ENCODE measurements at places on chromosomes 2 and 18.

DNA sequence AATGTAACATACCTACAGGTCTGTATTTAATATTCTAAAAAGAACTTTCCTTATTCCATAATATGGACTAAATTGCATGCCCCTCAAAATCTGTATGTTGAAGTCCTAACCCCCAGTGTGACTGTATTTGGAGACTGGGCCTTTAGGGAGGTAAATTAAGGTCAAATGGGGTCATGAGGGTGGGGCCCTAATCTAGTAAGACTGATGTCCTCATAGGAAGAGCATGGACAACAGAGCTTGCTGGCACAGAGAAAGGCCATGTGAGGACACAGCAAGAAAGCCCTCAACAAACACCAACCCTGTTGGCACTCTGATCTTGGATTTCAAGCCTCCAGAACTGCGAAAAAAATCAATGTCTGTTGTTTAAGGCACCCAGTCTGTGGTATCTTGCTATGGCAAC is 18.6 kb downstream of the SF3B1 start:
- no peak for DNase-seq

DNA sequence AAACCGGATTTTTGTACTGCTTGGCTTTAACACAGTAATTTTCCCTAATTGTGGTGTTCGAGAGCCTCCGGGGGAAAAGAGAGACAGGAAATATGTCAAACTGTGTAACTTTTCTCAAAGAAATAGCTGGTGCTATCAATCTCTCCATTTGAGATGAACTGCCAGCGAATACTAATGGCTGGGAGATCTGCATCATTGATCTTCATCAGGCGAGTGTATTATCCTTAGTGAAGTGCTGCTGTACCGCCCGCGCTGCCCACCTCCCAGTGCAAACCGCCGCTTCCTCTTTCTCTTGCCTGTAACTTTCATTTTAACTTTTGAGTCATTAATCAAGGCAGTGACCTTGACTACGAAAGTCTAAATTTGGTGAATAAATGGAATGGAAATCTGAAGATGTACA is 246.1 kb upstream of the ST6GAL2 start:
- no peak for DNase-seq

DNA sequence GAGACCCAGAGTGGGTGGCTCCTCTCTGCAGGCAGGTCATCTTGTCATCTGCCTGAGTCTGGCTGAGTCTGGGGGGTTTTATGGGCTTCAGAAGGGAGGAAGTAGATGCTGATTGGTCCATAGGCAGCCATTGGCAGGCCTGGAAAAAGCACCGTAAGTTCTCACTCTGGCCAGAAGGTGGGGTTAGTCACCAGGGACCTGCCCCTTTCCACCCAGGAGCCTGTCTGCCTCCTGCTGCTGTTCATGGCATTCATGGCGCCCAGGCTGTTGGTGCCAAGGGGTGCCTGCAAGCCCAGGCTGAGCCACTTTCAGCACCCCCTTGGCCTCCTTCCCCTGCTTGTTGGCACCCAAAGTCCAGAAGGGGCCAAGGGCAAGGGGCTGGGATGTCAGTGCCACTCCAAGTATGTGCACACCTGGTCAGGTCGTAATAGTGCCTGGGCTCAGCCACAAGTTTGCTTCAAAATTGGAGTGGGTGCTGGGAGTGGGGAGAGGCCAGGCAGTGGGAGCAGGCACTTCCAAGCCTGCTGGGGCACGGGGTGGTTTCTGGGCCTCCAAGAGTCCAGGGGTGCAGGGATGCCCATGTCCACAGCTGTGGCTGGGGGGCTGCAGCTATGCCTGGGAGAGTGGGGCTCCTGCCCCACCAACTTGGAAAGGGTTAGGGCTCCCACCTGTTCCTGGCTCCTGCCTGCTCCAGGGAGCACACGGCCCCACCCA is 178.1 kb downstream of the FAM210A start:
- no peak for DNase-seq

GRCh38 chr2:31322371-31322770 is 88.4 kb downstream of the EHD3 start:
- DNase-seq: no peak

DNA sequence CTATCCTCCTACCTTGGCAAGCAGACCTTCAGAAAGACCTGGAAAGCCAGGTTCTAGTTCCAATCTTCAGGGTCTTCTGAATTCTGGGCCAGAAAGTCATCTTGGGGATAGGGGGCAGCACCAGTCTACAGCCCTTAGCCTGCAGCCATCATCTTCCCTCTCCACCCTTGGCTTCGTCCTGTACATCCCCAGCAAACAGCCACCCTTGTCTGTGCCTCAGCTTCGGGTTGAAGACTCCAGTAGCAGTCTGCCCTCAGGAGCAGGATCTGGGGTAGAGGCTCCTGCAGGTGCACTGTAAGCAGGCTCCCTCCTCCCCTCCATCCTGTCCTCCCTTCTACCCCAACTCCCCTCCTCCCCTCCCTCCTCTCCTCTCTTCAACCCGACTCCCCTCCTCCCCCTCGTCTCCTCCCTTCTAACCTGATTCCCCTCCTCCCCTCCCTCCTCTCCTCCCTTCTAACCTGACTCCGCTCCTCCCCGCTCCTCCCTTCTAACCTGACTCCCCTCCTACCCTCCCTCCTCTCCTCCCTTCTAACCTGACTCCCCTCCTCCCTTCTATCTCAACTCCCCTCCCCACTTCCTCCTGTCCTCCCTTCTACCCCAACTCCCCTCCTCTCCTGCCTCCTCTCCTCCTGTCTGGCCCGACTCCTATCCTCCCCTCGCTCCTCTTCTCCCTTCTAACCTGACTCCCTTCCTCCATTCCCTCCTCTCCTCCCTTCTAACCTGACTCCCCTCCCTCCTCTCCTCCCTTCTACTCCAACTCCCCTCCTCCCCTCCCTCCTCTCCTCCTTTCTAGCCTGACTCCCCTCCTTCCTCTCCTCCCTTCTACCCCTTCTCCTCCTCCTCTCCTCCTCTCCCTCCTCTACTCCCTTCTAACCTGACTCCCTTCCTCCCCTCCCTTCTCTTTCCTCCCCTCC is 90.1 kb upstream of the SMAD2 start:
- DNase-seq: no peak

GRCh38 chr2:241648453-241648852 is 11.0 kb downstream of the ATG4B start:
- DNase-seq: no peak

GRCh38 chr2:170214309-170214948 is 36.5 kb downstream of the MYO3B start:
- no peak for DNase-seq

GRCh38 chr2:181106789-181107627 is 126.6 kb downstream of the UBE2E3 start:
- no peak for DNase-seq

DNA sequence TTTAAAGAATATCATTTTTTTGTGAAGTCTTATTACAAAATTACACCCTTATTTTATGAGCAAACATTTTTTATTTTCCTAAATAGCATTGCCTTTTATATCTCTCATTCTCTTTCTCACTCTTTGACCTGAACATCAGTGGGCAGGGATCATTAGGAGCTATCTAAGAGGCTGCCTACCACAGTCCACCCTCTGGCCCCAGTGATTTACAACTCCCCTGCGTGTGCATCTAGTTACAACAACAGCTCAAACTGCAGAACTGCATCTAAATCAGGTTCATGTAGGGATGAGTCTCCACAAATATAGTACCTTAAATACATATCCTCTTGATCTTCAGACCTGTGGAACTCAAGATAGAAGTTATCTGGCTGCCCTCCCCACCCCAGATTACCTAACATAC is 172.4 kb upstream of the CXCR4 start:
- DNase-seq: no peak

- no peak for DNase-seq
Measured at GRCh38 chr2:67729474-67729873, 332.3 kb downstream of the ETAA1 start.

DNA sequence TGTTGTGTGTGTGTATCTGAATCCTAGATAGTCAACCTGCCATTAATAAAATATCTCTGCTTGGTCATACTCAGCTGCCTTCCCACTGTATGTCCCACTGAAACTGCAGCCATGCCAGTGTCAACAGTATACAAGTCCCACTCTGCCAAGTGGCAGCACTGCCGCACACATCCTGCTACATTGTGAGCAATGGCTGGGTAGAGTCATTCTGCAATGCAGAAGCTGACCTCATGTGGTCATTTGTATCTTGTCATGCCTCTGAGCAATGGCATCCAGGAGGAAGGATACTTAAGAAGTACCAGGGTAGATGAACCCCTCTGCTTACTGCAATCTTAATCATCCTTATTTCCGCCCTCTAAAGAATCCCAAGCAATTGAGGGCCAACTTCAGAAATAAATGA is 302.2 kb upstream of the DDX18 start:
- DNase-seq: no peak

- no peak for DNase-seq
Measured at GRCh38 chr2:134398300-134398699, 144.4 kb downstream of the MGAT5 start.

DNA sequence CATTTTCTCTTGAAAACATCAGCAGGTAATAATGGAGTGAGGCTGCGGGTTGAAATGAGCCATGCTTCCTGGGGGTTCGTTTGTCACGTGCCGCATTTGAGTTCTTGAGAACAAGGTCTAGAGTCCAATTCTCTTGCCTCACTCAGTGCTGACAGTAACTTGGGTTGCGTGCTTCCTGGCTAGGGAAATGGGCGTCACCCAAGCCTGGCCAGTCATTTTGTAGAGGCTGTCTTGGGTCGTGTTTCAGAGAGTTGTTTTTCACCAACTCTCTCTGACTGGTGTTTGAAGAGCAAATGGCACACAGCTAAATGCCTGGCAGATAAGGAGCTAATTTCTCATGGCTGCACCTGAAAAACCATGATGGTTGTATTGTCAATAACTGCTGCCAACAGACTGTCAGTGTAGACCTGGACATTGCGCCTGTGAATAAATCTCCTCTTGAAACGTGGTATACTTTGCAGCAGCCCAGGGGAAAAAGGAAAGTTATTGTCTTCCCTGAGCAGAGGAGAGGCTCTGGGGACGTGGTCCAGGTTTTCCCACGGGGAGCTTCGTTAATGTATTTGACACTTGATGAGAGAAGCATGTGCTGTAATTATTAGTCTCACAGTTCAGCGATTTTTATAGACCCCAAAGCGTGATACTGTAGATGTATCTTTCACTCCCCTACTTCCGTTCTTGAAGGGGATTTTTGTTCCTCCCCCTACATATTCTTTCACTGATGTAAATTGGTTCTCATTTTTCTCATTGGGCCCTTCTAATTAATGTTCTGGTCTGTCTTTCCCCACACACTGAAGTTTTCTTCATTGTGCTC is 196.0 kb downstream of the FHOD3 start:
- DNase-seq: no peak

- peak; percentile 7 for DNase-seq
Measured at GRCh38 chr2:166627893-166628292, 133.8 kb upstream of the SCN7A start.

GRCh38 chr18:67670024-67670543 is 153.6 kb upstream of the DSEL start:
- DNase-seq: no peak

- DNase-seq: peak; percentile 69
Measured at GRCh38 chr18:13813271-13813849, 10.6 kb upstream of the MC5R start.

- no peak for DNase-seq
Measured at GRCh38 chr18:39667905-39668304, 2102.3 kb upstream of the CELF4 start.
